ENCODE measurements at places on chromosomes 3 and 15. TPM values are rescaled to one million over a fixed set of nuclear protein-coding genes. Genes with fewer than 3 reads are reported as not detected.

The BCL2A1 gene
- 0.67 TPM for polyA plus RNA-seq

The CASR gene
- 14.8 TPM for polyA plus RNA-seq

The FMN1 gene
- 0.71 TPM for polyA plus RNA-seq

The GOLGA8R gene
- polyA plus RNA-seq: 0.41 TPM

The EPHB1 gene
- 0.39 TPM for polyA plus RNA-seq

The HAPLN3 gene
- 2.2 TPM for polyA plus RNA-seq

The C3orf20 gene
- polyA plus RNA-seq: not detected

DNA sequence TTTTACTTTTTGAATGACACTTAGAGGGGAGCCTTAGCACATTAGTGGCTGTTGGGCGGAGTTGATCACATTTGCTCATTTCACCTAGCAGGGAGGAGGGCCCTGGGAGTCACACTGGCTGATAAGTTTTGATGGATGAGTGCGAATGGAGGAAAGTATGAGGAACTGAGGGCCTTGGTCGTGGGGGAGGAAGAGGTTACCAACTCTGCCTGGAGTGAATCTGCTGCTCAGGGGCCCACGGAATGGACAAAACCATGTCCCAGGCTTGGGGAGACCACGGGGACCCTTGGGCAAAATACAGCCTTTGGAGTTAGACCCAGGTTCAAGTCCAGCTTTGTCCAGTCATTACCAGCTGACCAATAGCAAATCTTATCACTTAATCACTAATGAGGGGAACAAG is 5.1 kb upstream of the FLNB start:
- H3K4me3 ChIP-seq: no peak overlapping the region
- H3K4me1 ChIP-seq: peaks cover 8% of the 10 kb centered on the region
- no peaks in the 10 kb centered on the region for H3K36me3 ChIP-seq
- H3K27me3 ChIP-seq: no peaks in the 10 kb centered on the region

DNA sequence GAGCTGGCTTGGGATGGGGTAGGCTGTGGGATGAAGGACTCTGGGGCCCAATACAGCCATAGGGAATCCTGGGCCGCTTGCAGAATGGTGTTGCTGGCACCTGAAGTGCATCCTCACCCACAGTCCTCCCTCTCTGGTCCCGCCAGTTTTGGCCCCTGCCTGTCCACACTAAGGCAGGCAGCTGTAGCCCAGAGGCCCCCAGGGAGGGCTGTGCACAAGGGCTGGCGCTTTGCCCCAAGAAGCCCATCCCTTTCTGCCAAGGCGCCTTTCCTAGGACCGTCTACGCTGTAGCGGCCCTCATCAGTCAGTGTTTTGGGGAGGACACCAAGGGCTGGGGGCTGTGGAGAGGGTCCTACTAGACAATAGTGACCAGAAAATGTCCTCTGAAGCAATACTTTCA is 116.2 kb upstream of the ABHD17C start:
- H3K27ac ChIP-seq: no peak overlapping the region
- H3K36me3 ChIP-seq: peaks cover 6% of the 10 kb centered on the region
- no peak overlapping the region for H3K4me3 ChIP-seq
- no peaks in the 10 kb centered on the region for H3K27me3 ChIP-seq

- no peaks in the 10 kb centered on the region for H3K36me3 ChIP-seq
- no peak overlapping the region for H3K4me3 ChIP-seq
- no peaks in the 10 kb centered on the region for H3K27me3 ChIP-seq
- no peak for DNase-seq
These were observed 217.2 kb upstream of the CFAP20DC start for GRCh38 chr3:59267021-59267420.

GRCh38 chr3:84960581-84960980 is 1.8 kb downstream of the CADM2 start:
- H3K36me3 ChIP-seq: no peaks in the 10 kb centered on the region
- no peak for DNase-seq
- no peaks in the 10 kb centered on the region for H3K4me1 ChIP-seq
- peaks cover 27% of the 10 kb centered on the region for H3K27me3 ChIP-seq
- no peak overlapping the region for H3K27ac ChIP-seq
- H3K4me3 ChIP-seq: no peak overlapping the region

DNA sequence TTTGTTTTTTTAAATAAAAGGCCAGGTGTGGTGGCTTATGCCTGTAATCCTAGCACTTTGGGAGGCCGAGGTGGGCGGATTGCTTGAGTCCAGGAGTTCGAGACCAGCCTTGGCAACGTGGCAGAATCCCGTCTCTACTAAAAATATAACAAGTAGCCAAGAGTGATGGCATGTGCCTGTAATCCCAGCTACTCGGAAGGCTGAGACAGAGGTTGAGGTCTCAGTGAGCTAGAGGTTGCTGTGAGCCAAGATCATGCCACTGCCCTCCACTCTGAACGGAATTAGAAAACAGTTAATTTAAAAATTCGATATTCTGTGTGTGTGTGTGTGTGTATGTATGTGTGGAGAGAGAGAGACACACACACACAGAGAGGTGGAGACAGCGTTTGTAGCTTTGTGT is 58.8 kb downstream of the TCF12 start:
- no peaks in the 10 kb centered on the region for H3K27me3 ChIP-seq
- no peaks in the 10 kb centered on the region for H3K36me3 ChIP-seq
- DNase-seq: no peak
- H3K4me3 ChIP-seq: no peak overlapping the region
- peaks cover 7% of the 10 kb centered on the region for H3K4me1 ChIP-seq

DNA sequence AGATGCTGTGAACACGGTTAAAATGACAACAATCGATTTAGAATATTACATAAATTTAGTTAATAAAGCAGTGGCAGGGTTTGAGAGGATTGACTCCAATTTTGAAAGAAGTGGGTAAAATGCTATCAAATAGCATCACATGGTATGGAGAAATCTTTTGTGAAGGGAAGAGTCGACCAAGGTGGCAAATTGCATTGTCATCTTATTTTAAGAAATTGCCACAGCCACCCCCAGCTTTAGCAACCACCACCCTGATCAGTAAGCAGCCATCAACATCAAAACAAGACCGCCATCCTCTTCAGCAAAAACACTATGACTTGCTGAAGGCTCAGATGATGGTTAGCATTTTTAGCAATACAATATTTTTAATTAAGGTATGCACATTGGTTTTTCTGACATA is 5.7 kb upstream of the CCR5 start:
- H3K27ac ChIP-seq: no peak overlapping the region
- H3K4me1 ChIP-seq: no peaks in the 10 kb centered on the region
- no peaks in the 10 kb centered on the region for H3K36me3 ChIP-seq
- DNase-seq: no peak
- H3K27me3 ChIP-seq: no peaks in the 10 kb centered on the region

- DNase-seq: no peak
- H3K4me3 ChIP-seq: no peak overlapping the region
- H3K4me1 ChIP-seq: peaks cover 2% of the 10 kb centered on the region
- H3K27me3 ChIP-seq: no peaks in the 10 kb centered on the region
- H3K27ac ChIP-seq: no peak overlapping the region
- no peaks in the 10 kb centered on the region for H3K36me3 ChIP-seq
These were observed 165.2 kb upstream of the ROPN1 start for GRCh38 chr3:124156866-124157712.

DNA sequence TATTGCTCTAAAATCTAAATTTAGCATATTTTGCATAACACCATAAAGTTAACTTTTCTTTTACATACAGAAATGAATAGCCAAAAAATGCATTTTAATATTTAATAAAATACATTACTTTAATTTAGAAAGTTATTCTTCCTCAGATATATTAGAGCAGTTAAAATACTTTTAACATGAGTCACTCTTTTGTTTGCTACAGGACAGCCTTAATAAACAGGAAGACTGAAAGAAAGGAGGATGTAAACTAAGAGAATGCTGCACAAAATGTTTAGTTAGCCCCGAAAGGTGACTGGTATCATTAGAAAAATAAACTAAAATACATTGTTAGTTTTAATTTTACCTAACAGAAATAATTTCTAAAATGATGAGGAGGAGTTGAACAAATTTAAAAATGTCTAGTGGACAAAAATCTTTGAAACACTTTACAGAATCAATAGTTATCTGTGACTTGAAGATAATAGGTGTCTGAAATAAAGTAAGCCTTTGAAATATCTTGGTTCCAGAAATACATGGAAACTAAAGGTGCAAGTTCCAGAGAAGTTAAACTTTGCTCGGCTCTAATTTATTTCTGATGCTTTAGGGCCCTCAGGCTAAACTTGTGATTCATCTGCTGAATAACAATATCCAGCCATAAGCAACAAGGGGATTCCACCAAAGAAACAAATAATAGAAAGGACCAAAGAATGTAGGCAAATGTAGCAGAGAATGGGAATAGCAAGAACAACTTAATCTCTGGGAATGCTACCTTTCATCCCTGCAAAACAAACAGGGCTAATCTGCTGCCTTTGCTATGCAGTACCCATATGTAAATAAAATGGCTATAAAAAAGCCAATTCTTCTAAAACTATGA is 138.3 kb upstream of the UBP1 start:
- no peaks in the 10 kb centered on the region for H3K27me3 ChIP-seq
- H3K36me3 ChIP-seq: peaks cover 8% of the 10 kb centered on the region
- DNase-seq: no peak

DNA sequence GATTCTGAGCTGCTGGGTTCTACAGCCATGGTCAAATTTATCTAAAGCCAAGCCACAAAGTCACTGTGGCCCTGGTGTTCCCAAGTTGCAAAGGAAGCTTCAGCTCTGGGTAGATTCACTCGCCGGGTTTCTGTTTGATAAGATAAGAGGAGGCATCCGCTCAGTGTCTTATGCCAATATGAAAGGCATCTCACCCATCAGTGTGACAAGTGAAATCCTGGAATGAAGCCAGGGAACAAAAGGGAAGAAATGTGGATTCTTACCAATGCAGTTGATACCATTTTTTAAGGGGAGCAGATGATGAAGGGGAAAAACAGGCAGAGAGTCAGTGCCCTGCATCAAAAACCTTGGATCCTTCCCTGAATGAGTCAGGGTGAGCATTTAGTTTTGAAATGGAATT is 2.8 kb upstream of the CPNE4 start:
- no peak overlapping the region for H3K4me3 ChIP-seq
- no peaks in the 10 kb centered on the region for H3K36me3 ChIP-seq
- no peak for DNase-seq
- peaks cover 5% of the 10 kb centered on the region for H3K27me3 ChIP-seq
- no peak overlapping the region for H3K27ac ChIP-seq

DNA sequence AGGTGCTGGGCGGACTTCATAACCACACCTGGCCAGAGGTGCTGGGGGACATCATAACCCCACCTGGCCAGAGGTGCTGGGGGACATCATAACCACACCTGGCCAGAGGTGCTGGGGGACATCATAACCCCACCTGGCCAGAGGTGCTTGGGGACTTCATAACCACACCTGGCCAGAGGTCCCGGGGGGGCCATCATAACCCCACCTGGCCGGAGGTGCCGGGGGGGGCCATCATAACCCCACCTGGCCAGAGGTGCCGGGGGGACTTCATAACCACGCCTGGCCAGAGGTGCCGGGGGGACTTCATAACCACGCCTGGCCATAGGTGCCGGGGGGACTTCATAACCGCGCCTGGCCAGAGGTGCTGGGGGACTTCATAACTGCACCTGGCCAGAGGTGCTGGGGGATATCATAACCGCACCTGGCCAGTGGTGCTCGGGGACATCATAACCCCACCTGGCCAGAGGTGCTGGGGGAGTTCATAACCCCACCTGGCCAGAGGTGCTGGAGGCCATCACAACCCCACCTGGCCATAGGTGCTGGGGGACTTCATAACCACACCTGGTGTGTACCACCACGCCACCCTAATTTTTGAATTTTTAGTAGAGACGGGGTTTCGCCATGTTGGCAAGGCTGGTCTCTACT is 10.7 kb upstream of the TUBGCP5 start:
- no peak for DNase-seq
- H3K27ac ChIP-seq: no peak overlapping the region
- H3K27me3 ChIP-seq: no peaks in the 10 kb centered on the region
- H3K4me1 ChIP-seq: no peaks in the 10 kb centered on the region

DNA sequence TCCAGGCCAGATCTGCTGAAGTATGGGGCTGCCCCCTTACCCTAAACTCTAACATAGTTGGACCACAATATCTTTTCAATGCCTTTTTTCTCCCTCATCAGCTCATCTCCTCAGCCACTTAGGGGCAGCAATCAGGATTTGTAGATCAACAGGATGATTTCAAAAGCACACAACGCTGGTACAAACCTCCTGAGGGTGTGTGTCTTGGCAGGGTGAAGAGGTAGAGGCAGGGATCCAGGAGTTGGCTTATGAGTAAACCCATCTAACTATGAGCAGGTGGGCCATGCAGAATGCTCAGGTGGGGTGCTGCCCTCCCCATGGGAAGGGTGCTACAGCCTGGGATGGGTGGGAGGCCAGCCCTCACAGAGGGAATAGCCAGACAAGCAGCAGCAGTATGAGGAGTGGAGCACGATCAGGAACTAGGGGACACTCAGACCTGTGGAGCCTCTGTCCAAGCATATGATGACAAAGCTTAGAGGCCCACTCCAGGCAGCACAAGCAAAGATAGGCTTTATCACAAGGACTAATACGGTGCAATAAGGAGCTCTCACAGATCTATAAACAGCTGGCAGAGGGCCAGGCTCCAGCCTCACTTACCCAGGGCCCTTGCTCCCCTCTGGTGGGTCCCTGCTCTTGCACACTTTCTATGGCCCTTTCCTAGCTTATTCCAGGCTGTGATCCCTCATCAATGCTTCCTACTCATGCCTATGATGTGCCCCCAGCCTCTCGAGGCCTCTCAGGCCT is 32.2 kb downstream of the IL20RB start:
- no peak overlapping the region for H3K27ac ChIP-seq
- H3K27me3 ChIP-seq: no peaks in the 10 kb centered on the region
- H3K4me3 ChIP-seq: no peak overlapping the region
- H3K36me3 ChIP-seq: no peaks in the 10 kb centered on the region

All from kidney (tissue), 22 donors.